ENCODE measurements at places on chromosomes 6 and 20.

DNA sequence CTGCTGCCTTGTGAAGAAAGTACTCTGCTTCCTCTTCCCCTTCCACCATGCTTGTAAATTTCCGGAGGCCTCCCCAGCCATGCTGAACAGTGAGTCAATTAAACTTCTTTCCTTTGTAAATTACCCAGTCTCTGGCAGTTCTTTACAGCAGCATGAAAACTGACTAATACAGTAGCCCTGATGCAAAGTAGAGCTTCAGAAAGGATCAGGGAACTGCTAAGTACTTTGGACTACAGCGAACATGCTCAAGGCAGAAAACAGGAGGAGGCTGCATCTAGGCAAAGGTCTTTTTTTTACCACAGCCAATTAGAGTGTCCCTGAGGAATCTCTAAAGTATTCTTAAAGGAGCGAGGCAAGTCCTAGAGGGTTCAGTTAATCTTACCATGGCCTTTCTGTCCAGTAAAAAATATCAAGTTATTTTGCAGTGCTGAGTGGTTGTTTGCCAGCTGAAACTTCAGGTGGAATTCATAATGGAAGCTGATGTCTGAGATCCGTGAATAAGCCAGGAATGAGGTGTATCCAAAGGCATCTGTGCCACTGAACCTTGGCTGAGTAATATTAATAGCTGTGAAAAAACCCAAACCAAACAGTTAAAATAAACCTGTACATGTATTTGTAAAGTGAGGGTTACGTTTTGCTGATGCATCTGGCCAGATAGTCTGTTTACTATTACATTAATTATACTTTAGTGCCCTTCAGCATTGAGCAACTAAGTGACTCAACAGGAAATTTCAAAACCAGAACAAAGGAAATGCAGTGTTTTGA is 170.4 kb downstream of the PHF3 start:
- DNase-seq = no peak

- no peak for DNase-seq
Observed at GRCh38 chr20:48638546-48638945, 189.3 kb downstream of the PREX1 start.

- no peak for DNase-seq
Observed at GRCh38 chr6:53608396-53608795, 57.2 kb downstream of the KLHL31 start.

GRCh38 chr6:168153553-168153952 is 74.5 kb upstream of the FRMD1 start:
- DNase-seq = no peak

DNA sequence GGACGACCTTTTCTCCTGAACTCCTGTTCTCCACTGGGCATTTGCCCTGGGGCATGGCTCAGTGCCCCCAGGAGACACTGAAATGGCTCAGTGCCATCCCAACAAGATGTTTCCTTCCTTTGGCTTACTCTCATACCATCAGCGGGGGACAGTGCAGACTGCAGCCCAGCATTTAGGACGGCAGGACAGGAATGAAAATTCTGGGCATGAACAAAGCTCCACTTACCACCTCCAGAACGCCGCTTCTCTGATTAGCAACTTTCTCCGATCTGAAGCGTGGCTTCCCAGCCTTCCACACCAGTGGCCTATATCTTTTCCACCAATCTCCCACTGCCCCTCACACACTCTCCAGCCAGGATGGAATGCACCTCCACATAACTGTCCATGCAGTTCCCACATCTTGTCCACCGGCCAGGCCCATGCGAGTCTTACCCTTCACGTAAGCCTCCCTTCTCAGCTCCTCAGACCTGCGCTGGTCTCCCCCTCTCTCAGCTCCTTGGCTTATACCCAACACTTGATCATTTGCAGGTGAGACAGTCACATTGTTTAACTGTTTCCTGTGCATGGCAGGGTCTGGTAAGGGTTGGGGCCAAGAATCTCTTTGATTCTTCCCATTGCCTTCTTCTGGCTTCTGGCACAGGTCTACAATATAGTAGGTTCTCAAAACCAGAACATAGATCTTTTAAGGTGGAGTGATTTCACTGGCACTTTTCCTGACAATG is 114.5 kb downstream of the FYN start:
- DNase-seq = no peak

GRCh38 chr6:47197682-47198640 is 111.7 kb downstream of the TNFRSF21 start:
- DNase-seq = no peak

GRCh38 chr20:57133926-57134650 is 132.4 kb downstream of the BMP7 start:
- DNase-seq = no peak

- DNase-seq = no peak
Observed at GRCh38 chr20:37396416-37397075, 50.6 kb downstream of the SRC start.

GRCh38 chr20:44609006-44609515 is 26.7 kb downstream of the PKIG start:
- no peak for DNase-seq

Data from stimulated activated CD4-positive, alpha-beta T cell treated with anti-CD3 and anti-CD28 coated beads, Interleukin-1b, Interleukin-23, amount 100 ng/mL, for 1 hour (primary cell).